Urinary bladder (tissue), 4 donors: ENCODE measurements at places on chromosomes 3 and 15. TPM values are rescaled to one million over a fixed set of nuclear protein-coding genes. Genes with fewer than 3 reads are reported as not detected.

DNA sequence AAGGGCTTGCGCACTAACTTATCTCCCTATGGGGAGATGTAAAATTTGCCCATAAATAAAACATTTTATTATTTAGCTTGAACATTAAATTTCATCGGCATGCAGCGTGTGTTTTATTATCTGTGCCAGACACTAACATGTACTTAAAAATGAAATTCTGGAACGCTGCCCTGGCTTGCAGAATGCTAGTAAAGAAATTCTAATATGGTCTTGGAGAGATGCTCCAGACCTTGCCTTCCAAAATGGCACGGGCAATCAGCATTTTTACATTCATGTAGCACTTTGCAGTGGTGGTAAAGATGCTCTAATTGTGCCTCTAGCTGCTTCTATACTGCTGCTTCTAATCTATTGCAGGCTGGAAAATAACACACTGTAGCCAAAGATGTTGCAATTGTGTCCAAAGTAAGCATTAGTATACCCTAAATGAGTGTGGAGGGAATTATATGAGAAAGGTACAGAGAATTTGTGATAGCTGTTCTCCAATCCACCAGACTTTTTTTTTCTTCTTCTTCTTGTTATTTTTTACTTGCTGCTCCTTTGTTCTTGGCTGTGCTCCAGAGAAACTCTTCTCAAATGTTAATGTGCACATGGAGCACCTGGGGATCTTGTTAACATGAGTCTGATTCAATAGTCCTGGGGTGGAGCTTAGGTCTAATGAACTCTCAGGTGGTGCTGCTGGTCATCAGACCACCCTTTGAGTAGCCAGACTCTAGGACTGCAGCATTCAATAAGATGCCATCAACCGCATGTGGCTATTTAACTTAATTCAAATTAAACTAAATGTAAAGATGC is 47.3 kb downstream of the CRABP1 start:
- no peak for DNase-seq

DNA sequence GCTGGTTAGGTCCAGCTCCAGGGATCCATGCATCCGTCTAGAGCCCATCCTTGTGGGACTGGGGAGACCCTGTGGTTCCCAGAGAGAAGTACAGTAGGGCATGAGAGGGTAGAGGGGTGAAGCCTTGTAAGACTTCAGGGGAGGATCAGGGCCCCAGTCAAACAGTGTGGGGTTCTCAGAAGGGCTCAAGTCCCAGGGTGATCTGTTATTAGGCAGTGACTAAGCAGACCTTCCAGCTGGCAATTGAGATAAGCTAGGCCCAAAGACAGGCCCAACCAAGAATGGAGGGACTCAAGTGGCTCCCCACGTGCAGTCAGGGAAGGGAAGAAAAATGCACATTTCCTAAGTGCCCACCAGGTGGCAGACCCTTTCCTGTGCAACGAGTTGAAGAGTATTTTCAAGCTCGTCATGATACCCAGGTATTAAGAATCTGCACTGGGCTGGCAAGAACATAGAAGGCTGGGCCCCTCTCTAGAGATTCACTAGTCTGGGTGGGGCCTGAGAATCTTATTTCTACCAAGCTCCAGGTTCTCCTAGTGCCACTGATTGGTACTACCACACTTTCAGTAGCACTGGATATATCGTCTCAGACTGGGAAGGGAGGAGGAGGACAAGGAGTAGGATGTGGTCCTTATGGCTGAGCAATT is 240.8 kb downstream of the NR1D2 start:
- no peak for DNase-seq

DNA sequence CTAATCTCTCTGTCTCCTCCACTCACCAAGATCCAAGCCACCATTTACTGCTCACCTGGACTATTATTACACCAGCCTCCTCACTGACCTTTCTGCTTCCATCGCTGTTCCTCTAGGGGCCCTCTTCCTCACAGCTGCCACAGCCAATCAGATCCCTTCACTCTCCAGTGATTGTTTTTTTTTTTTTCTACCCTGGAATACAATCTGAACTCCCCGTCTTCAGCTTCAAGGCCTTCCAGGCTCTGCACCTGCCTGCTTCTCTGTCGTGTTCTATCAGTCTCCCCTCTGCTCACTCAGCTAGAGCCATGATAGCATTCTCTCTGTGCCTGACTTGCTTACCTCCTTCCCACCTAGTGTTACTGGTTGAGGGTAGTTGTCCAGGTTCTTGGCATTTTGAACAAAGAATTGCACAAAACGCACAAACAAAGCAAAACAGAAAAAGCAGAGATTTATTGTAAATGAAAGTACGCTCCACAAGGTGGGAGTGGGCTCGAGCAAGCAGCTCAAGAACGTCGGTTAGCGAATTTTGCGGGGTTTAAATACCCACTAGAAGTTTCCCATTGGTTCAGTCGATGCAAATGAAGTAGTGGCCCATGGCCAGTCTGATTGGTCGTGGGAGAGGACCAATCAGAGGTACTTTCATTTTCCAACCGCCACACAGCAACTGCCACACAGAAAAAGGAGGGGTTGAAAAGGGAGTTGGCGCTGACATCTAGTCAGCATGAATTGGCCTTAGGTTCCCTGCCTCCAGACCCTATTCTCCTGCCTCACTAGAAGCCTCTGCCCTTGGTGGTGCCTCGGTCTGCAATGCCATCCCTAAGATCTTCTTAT is 188.9 kb downstream of the TLE3 start:
- DNase-seq: no peak

The PLCH1 gene
- total RNA-seq: 3.2 TPM

GRCh38 chr15:69793431-69793780 is 304.3 kb downstream of the TLE3 start:
- DNase-seq: no peak
